IMR-90 (cell line): ENCODE measurements at places on chromosomes 16 and 17. TPM values are rescaled to one million over a fixed set of nuclear protein-coding genes. Genes with fewer than 3 reads are reported as not detected.
A peak's percentile ranks its signal among the peaks of the same experiment; 100 is the strongest.

- H3K36me3 ChIP-seq: no peaks in the 10 kb centered on the region
- DNase-seq: no peak
- no peak overlapping the region for H3K4me3 ChIP-seq
- H3K4me1 ChIP-seq: no peaks in the 10 kb centered on the region
- no peak overlapping the region for H3K27ac ChIP-seq
- H3K27me3 ChIP-seq: peaks cover 65% of the 10 kb centered on the region
Observed at GRCh38 chr17:48439875-48440505, 10.0 kb upstream of the SKAP1 start.

DNA sequence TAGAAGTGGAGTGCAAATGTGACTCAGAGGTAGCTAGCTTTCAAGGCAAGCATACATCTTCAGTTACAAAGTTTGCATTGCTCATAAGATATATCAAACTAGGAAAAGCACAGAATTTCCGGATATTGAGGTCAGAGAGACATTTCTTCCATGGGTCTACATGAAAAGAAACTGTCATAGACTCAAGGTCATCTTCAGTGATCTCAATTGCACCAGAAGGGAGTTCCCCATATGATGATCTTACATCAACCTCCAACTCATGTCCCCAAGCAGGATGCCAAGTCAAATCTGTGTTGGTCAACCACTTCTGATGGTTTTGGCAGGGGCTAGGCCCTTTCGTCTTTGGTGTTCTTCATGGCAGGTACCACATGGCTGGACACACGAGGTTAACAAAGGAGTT is 459.9 kb upstream of the MAF start:
- H3K4me1 ChIP-seq: no peaks in the 10 kb centered on the region
- H3K4me3 ChIP-seq: no peak overlapping the region
- no peak overlapping the region for H3K27ac ChIP-seq
- no peaks in the 10 kb centered on the region for H3K36me3 ChIP-seq

GRCh38 chr16:19356024-19356952 is 61.4 kb upstream of the TMC5 start:
- no peak overlapping the region for H3K4me3 ChIP-seq
- H3K27me3 ChIP-seq: no peaks in the 10 kb centered on the region
- H3K4me1 ChIP-seq: no peaks in the 10 kb centered on the region
- H3K27ac ChIP-seq: no peak overlapping the region
- H3K36me3 ChIP-seq: no peaks in the 10 kb centered on the region
- no peak for DNase-seq

- no peaks in the 10 kb centered on the region for H3K36me3 ChIP-seq
- no peak overlapping the region for H3K4me3 ChIP-seq
- no peaks in the 10 kb centered on the region for H3K27me3 ChIP-seq
- peaks cover 21% of the 10 kb centered on the region for H3K4me1 ChIP-seq
- H3K27ac ChIP-seq: no peak overlapping the region
Observed at GRCh38 chr17:57530026-57530425, 215.1 kb downstream of the CCDC182 start.

- peaks cover 54% of the 10 kb centered on the region for H3K27me3 ChIP-seq
- no peaks in the 10 kb centered on the region for H3K4me1 ChIP-seq
- DNase-seq: no peak
- no peak overlapping the region for H3K4me3 ChIP-seq
- H3K27ac ChIP-seq: no peak overlapping the region
- no peaks in the 10 kb centered on the region for H3K36me3 ChIP-seq
Observed at GRCh38 chr17:48308581-48308980, 121.4 kb downstream of the SKAP1 start.

DNA sequence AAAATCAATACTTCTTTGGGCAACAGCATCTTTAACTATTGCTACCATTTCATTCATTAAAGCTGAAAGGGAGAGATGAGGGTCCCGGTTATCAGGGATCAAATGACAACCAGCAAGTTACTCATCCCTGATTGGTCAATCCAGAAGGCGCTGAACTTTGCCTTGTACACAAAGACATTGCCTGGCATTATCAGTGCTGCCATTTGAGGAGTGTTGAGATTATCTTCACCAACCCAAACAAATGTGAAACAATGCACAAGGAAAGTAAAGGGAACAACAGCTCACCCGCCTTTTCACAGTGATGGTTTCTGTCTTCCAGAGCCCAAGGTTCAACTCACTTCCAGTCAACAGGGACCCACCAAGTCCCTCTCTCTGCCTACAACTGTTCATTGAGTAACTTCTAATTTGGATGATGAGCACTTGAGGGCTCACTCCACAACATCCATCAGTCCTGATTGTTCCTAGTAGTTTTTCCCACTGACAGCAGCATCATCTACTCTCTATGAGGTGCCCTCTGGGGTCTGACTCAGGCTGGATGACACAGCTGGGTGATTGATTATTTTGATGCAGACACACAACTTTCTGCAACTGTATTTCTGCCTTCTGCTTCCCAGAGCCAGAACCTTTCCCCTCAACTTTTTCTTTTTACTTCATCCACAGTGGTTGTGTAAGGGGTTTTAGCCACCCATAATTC is 32.0 kb downstream of the LYRM9 start:
- H3K4me1 ChIP-seq: no peaks in the 10 kb centered on the region
- no peak for DNase-seq
- H3K4me3 ChIP-seq: no peak overlapping the region
- H3K27me3 ChIP-seq: peaks cover 18% of the 10 kb centered on the region
- no peaks in the 10 kb centered on the region for H3K36me3 ChIP-seq

- no peak overlapping the region for H3K27ac ChIP-seq
- no peak overlapping the region for H3K4me3 ChIP-seq
- H3K36me3 ChIP-seq: no peaks in the 10 kb centered on the region
- no peak for DNase-seq
- H3K4me1 ChIP-seq: no peaks in the 10 kb centered on the region
Observed at GRCh38 chr17:51590071-51590656, 329.8 kb downstream of the UTP18 start.

DNA sequence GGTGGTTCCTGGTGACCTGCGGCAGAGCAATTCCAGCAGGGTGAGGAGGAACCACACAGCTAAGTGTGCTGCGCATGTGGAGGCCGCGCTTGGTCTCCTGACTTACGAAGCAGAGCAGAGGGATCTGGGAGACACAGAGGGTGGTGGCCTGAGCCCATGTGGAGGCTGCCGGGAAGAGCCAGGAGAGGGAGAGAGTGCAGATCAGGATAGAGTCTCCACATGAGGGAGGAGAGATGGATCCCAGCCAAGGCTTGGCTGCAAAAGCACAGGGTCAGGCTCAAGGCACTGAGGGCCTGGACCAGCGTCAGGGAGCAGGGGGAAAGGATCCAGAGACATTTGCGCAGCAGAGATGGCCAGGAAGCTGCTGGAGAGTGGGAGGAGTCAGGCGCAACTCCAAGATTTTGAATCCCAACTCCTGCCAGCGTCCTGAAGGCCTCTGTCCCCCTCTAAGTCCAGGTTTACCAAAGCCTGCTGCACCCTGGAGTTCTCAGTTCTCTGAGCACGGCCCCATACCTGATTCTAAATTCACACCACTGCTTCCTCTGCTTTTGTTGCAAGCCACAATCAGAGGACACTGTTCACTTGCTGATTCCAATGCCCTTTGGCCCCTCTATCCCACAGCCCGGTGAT is 11.3 kb upstream of the MLLT6 start:
- no peak overlapping the region for H3K4me3 ChIP-seq
- H3K27ac ChIP-seq: no peak overlapping the region
- H3K4me1 ChIP-seq: peaks cover 7% of the 10 kb centered on the region; the same call in 1 of the 2 replicates
- H3K36me3 ChIP-seq: no peaks in the 10 kb centered on the region

GRCh38 chr17:6361733-6362132 is 73.2 kb downstream of the AIPL1 start:
- no peak overlapping the region for H3K4me3 ChIP-seq
- H3K36me3 ChIP-seq: no peaks in the 10 kb centered on the region
- DNase-seq: no peak
- H3K4me1 ChIP-seq: peaks cover 21% of the 10 kb centered on the region

DNA sequence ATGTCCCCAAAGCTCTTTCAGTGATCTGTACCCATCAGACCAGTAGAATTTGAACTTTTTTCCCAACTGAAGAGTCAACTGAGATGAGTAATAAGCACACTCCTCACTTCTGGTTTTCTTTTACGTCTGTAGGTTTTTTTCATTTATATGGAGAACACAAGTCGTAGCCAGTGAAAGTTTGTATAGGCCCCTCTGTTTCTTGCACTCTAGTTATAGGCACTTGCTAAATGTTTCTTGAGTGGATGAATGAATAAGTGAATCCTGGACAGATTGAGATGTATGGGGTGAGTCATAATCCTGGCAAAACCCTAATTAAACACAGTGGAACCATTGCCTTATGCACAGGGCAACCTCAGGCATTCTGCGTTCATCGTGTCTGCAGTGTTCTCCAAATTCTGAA is 193.7 kb upstream of the TBX2 start:
- peak; percentile 31 for DNase-seq
- no peaks in the 10 kb centered on the region for H3K27me3 ChIP-seq

DNA sequence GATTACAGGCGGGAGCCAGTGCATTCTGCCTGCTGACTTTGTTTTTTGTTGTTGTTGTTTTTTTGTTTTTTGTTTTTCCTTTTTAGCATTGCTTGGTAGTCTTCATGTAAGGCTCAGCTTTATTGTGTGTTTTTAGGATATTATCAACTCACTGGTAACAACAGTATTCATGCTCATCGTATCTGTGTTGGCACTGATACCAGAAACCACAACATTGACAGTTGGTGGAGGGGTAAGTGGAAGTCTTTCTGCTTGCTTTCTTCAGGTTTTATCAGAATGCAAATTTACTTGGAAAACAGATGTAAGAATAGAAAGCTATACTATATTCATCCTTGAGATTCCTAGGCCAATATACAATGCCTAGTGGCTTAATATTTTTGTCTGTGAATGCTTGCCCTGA is 3.3 kb upstream of the CMTM1 start:
- no peak for DNase-seq
- H3K27me3 ChIP-seq: no peaks in the 10 kb centered on the region
- H3K27ac ChIP-seq: no peak overlapping the region
- H3K4me1 ChIP-seq: no peaks in the 10 kb centered on the region
- peaks cover 25% of the 10 kb centered on the region for H3K36me3 ChIP-seq
- H3K4me3 ChIP-seq: no peak overlapping the region

DNA sequence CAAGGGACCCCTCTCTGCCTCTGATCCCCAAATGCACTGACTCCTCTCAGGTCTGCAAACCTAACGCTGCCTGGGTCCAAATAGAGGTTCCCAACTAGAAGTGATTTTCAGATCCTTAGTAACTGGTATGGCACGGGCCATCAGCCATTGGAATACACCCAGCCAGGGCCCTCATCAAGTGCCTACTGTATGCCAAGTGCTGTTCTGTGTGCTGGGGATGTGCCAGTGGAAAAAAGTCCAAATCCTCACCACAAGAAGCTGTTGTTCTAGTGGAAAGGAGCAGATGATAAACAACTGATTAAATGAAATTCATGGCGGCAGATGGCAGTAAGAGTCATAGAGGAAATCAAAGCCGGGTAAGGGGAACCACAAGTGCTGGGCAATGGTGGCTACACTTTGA is 57.2 kb upstream of the MED9 start:
- H3K4me1 ChIP-seq: peaks cover 13% of the 10 kb centered on the region
- no peak overlapping the region for H3K4me3 ChIP-seq
- no peak overlapping the region for H3K27ac ChIP-seq
- no peaks in the 10 kb centered on the region for H3K36me3 ChIP-seq
- no peak for DNase-seq
- no peaks in the 10 kb centered on the region for H3K27me3 ChIP-seq

DNA sequence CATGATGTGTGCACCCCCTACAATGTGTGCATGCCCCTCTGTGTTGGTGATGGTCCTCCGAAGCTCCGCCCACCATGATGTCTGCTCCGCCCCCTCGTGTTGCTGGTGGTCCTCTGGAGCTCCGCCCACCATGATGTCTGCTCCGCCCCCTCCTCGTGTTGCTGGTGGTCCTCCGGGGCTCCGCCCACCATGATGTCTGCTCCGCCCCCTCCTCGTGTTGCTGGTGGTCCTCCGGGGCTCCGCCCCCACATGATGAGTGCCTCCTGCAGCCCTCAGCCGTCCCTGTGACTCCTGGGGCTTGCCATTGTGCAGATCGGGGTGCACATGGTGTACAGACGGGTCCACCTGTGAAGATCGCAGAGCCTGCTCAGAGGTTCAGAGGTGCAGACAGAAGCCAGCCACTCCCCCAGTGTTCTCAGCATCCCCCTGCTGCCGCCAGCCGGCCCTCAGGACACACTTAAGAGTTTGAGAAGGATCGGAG is 129.1 kb upstream of the CHMP6 start:
- no peak overlapping the region for H3K4me3 ChIP-seq
- DNase-seq: no peak
- no peak overlapping the region for H3K27ac ChIP-seq

GRCh38 chr17:59349178-59349577 is 17.7 kb downstream of the YPEL2 start:
- no peak overlapping the region for H3K4me3 ChIP-seq
- peaks cover 2% of the 10 kb centered on the region; the same call in 1 of the 2 replicates for H3K4me1 ChIP-seq
- H3K27ac ChIP-seq: no peak overlapping the region
- peaks cover 12% of the 10 kb centered on the region for H3K27me3 ChIP-seq

- H3K27me3 ChIP-seq: peaks cover 78% of the 10 kb centered on the region
- peaks cover 1% of the 10 kb centered on the region; the same call in 1 of the 2 replicates for H3K4me1 ChIP-seq
- H3K4me3 ChIP-seq: no peak overlapping the region
- no peak overlapping the region for H3K27ac ChIP-seq
- DNase-seq: no peak
- H3K36me3 ChIP-seq: no peaks in the 10 kb centered on the region
Observed at GRCh38 chr17:45783593-45784292, 377 bp upstream of the CRHR1 start.

GRCh38 chr17:31830971-31831858 is 27.8 kb downstream of the COPRS start:
- no peaks in the 10 kb centered on the region for H3K36me3 ChIP-seq
- no peak overlapping the region for H3K4me3 ChIP-seq

DNA sequence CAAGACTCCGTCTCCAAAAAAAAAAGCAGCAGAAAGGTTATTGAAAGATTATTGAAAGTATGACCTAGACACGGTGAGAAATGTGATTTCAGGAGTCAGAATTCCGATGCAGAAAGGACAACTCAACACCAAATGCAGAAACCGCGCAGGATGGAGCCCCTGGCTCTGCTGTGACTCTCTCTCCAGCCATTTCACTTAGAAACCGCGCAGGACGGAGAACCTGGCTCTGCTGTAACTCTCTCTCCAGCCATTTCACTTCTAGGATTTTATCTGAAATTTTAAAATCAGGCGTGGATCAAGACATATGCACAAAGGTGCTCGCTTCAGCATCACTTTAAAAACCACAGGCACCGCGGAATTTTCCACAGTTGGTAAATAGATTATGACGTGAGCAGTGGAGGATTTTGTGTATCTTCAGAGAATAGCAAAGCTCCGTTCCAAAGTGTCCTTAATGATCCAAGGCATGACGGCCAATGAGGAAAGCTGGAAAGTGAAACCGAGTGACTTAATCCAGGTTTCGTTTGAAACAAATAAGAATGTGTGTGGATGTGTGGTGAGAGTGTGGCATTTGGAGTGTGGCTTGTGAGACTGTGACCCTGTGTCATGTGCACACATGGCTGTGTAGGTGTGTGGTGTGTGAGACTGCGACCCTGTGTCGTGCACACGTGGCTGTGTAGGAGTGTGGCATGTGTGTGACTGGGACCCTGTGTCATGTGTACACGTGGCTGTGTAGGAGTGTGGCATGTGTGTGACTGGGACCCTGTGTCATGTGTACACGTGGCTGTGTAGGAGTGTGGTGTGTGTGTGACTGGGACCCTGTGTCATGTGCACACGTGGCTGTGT is 9.5 kb downstream of the UTS2R start:
- no peak overlapping the region; the same call in 1 of the 2 replicates for H3K4me3 ChIP-seq
- peaks cover 4% of the 10 kb centered on the region for H3K4me1 ChIP-seq
- no peaks in the 10 kb centered on the region for H3K36me3 ChIP-seq
- H3K27me3 ChIP-seq: peaks cover 43% of the 10 kb centered on the region
- H3K27ac ChIP-seq: no peak overlapping the region
- DNase-seq: peak; percentile 32

TMEM204 gene
- 7.0 and 7.2 TPM in 2 replicates for total RNA-seq

LPO gene
- total RNA-seq: not detected in 2 replicates

KRT17 gene
- 2.5 TPM in 2 replicates for total RNA-seq

DHRS7C gene
- total RNA-seq: not detected in 2 replicates

PIGS gene
- total RNA-seq: 27.5 and 28.7 TPM in 2 replicates

MAPK8IP3 gene
- total RNA-seq: 15.6 and 17.0 TPM in 2 replicates

SOX15 gene
- total RNA-seq: 0.18 and 0.28 TPM in 2 replicates

VAMP2 gene
- 2.2 and 2.3 TPM in 2 replicates for total RNA-seq
